Stimulated activated naive CD4-positive, alpha-beta T cell treated with Interleukin-2 at 50 U/mL for 16 hours (primary cell): ENCODE measurements at places on chromosomes 7 and 10.

DNA sequence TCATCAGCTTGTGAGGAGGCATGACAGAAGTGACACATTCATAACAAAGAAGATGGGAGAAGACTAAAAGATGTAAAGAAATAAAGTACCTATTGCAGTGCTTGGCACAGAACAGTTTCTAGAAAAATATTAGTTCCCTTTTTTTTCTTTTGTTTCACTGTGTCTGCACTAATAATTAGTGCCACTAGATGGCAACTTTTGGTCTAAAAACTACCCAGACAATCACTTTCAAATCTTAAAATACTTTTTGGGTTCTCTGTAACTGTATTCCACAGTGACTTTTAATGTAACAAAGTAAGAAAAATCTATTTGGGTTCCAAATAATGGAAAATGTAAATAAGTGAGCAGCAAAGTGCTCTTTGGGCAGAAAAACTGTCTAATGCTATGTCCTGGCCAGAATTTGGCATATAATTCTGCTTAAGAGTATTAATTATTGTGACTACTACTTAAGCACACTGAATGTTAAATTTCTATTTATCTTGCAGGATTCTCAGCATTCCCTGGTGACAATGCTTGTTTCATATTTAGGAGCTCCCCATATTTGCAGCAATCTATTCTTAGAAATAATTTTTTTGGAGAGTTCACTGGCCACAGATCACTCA lies 134.8 kb upstream of the KIF5B start:
- no peak for DNase-seq

GRCh38 chr10:62749093-62749683 lies 55.3 kb upstream of the ADO start:
- DNase-seq = no peak

DNA sequence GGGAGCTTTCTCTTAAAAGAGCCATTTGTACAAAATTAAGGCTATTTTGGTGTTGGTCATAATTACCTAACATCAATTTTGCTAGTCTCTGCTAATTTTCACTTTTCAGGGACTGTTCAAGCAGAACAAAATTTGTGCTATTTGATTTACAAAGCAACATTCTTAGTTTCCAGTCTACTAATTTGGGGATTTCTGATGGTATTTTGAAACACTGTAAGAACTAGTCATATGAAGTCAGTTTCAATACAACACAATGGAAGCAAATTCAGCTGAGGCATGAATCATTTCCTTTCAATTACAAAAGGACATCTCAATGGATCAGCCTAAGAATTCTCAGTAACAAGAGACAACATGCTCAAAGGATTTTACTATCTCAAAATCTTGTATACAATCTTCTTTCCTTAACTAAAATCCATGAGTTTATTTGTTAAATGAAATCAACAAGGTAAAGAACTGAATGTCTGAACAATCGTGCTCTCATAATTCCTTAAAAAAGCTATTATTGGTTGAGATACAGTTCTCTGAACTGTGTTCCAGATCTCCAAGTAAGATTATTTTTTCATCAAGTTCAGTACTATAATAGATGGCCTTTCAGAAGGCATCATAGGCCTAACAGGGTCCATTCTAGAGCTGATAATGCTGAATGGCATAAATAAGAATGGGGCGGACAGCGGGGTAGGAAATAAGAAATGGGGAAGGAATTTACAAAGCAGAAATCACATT lies 144.6 kb downstream of the NRCAM start:
- no peak for DNase-seq

GRCh38 chr7:84187087-84187805 lies 7.3 kb downstream of the SEMA3A start:
- DNase-seq = no peak

- DNase-seq = no peak
Measured at GRCh38 chr10:123269675-123270074, 115.5 kb downstream of the BUB3 start.

- DNase-seq = no peak
Measured at GRCh38 chr7:148676291-148676690, 22.4 kb upstream of the CUL1 start.

GRCh38 chr7:18570890-18571478 lies 75.4 kb downstream of the HDAC9 start:
- DNase-seq = no peak

DNA sequence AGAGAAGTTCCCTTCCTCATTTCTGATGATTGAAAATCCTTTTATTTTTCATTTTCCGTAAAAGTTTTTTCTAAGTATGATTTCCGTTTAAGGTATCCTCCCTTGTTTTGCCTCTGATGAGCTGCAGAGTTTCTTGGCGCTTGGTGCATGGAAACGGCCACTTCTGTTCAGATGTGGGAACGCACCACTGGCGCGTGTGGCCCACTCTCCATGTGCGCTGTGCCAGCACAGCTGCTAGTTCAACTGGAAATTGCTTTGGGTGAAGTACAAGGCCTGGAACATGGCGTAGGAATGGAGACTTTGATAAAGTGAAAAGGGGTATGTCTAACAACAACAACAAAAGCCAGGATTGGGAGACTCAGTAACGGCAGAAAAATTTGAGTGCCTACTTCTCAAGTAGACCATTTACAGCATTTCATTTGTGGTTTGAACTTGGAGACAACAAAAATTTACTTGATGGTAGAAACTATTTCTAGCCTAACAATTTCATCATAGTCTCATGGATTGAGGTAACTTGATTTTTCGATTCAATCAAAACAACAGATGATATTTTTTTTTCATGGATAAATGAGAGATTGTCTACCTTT lies 364.2 kb downstream of the SUGCT start:
- no peak for DNase-seq

- DNase-seq = no peak
Measured at GRCh38 chr7:41917-42565, 150.3 kb upstream of the FAM20C start.

GRCh38 chr10:12962556-12962955 lies 39.0 kb downstream of the CCDC3 start:
- DNase-seq = no peak

DNA sequence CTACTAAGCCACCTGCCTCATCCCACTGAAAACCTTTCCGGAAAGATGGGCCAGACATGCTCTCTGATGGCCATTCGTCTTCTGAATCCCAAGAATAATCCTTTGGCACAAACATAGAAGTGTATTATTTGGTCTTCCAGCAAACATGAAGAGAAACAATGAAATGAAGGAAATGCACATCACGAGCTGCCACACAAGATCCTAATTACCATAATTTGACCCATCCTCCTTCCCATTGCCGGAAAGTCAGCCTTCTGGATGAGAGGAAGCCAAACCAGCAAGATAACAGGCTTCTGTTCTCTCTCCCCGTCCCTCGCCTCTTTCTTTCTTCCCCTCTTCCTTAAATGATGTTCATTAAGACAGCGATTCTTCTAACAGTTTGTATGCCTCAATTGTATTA lies 218.9 kb upstream of the KMT2E start:
- no peak for DNase-seq

GRCh38 chr7:70778585-70778984 lies 353.4 kb upstream of the GALNT17 start:
- DNase-seq = no peak

GRCh38 chr10:89888321-89889070 lies 187.1 kb downstream of the KIF20B start:
- no peak for DNase-seq

DNA sequence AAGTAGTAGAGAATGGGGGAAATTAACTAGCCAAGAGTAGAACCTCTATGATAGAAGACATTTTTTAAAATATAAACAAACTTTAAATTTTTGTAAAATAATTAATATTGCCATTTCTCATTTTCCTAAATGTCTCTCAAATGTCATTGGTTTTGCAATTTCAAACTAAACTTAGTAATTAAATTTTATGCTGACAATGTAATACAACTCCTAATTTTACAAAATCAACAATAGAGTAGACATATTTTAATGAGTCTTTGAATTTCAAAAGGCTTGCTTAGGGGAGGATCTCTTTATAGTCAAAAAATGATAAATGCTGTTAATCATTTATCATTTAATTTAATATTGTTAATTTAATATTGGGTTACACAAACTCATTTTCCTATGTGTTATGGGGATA lies 81.8 kb downstream of the ZWINT start:
- no peak for DNase-seq

DNA sequence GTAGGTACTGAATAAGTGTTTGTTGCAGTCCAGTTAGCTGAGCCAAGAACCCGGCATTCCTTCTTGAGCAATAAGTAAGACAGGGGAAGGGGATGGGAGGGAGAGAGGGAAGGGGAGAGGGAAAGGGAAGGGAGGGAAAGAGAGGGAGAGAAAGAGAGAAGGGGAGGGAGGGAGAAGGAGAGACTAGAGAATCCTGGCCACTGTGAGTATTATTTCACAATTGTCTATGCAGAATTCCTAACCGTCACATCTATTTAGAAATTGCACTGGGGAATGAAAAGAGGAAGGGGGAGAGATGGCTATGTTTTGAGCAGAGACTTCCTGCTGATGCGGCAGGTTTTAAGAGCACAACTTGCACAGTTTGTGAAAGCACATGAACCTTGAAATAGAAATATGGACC lies 251.4 kb upstream of the ZMIZ1 start:
- DNase-seq = no peak

GRCh38 chr7:142476077-142476476 lies 218.2 kb upstream of the PRSS58 start:
- no peak for DNase-seq

GRCh38 chr7:111006040-111006439 lies 84.9 kb upstream of the LRRN3 start:
- DNase-seq = no peak

GRCh38 chr10:14397066-14397465 lies 66.3 kb upstream of the FRMD4A start:
- no peak for DNase-seq

GRCh38 chr7:143447466-143447865 lies 4.2 kb downstream of the TAS2R60 start:
- DNase-seq = no peak

DNA sequence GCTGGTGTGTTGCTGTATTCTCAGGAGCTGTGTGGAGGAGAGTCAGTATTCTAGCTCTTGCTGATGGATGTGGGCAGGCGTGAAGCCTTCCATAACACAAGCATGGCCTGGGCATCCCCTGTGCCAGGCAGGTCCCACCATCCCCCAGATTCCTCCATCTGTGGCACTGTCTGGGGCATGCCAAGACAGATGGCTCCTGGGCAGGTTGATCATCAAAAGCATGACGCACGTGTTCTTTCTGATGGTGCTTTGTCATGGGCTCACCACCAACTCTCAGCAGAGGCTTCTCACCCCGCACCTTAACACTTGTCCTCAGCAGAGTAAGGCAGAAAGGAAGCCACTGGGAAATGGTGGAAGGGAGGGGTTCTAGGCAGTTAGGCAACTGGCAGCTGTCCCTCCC lies 364.3 kb downstream of the PLXNA4 start:
- DNase-seq = no peak

DNA sequence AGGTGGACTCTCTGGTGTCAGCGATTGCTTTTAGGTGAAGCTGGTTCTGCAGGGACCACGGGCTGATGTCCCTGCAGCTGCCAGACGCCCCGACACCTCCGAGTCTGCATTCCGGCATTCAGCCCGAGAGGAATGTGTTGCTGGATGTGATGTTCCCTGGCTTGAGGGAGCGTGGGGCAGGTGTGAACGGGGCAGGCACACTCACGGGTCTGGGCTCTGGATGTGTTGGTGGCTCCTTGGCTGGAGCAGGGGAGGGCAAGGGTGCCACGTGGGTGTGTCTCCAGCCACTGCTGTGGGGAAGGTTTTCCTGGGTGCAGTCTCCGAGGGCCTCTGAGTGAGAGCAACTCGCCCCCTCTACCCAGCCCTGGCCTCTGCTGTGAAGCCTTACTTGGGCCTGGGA lies 140.5 kb downstream of the CAMK1D start:
- DNase-seq = no peak

- DNase-seq = no peak
Measured at GRCh38 chr7:19552576-19552975, 156.3 kb downstream of the POLR1F start.

- DNase-seq = no peak
Measured at GRCh38 chr10:107544706-107545520, 380.4 kb upstream of the SORCS1 start.

DNA sequence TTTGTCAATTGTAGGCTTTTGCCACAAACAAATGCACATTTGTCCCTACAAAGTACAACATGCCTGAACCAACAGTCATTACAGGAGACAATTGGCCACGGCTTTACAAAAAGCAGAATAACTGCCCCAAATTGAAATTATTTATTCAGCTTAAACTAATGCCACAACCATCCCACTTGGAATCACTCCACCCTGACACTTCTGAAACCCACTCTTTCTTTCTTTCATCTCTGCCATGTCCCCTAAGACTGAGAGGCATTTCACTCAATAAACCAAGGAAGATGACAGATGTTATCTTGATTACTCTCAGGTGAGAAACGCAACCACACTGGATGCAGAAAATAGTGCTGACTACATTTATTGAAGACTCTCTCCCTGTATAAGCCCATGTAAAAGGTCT lies 2.6 kb upstream of the NPM3 start:
- DNase-seq = no peak

GRCh38 chr7:121081327-121081936 lies 92.9 kb downstream of the CPED1 start:
- DNase-seq = no peak

DNA sequence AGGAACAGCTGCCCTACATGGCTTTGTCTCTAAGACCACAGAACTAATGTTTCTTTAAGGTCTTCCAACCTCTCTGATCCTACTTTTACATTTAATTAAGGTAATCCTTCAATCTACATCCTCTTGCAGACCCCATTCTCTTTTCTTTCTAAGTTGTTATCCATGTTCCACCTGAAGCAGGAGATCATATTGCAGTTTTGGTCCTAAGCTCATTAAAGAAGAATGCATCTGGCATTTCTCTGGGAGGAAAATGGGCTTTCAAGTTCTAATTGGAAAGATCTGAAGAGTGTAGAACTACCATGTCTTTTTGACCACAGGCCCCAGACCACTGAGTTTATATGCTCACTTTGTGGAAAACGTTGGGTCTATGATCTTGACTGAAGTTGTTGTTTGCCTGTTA lies 111.2 kb downstream of the SEM1 start:
- no peak for DNase-seq

DNA sequence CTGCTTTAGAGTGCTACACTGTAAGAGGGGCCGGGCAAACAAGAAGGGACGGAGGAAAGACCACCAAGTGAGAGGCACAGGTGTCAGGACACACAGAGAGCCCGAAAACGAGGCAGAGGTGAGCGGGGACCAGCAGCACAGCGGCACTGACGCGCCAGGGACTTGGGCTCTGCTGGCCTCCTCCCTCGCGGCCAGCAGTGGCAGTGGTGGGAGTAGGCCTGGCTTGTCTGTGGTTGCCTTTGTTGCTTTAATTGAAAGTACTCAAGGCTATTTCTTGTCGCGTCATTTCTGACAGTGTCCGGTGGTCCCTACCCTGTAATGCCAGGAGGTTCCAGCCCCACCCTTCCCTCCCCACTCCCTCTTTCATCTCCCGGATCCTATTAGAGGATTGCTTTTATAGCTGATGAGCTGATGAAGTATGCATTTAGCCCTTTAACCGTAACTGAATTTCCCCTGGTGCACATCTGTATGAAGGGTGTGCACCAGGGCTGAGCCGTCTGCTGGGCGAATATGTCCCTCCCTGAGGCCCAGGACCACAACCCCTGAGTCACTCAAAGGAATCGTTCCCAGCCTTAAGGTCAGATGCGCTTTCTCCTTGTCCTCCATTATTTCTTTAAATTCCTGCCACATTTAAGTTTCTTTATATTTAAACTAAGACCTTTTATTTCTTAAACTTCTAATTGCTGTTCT lies 39.5 kb upstream of the FAM20C start:
- DNase-seq = no peak

- no peak for DNase-seq
Measured at GRCh38 chr10:48541144-48541795, 63.6 kb downstream of the ARHGAP22 start.
